Myometrial cell (primary cell): ENCODE measurements at places on chromosomes 3 and 15. TPM values are rescaled to one million over a fixed set of nuclear protein-coding genes. Genes with fewer than 3 reads are reported as not detected.

The ACSBG1 gene
- 0.58 TPM in 1 of 2 replicates, not detected in the other for total RNA-seq

The FGF12 gene
- total RNA-seq = under 0.01 TPM in 1 of 2 replicates, not detected in the other

The RTP4 gene
- 2.1 and 2.9 TPM in 2 replicates for total RNA-seq

The SLC24A5 gene
- not detected in 2 replicates for total RNA-seq

The EPHA3 gene
- 0.71 and 1.4 TPM in 2 replicates for total RNA-seq

The C15orf39 gene
- 10.1 and 10.8 TPM in 2 replicates for total RNA-seq

The CKMT1B gene
- total RNA-seq = not detected in 2 replicates

The LIPH gene
- total RNA-seq = under 0.01 and 0.53 TPM in 2 replicates

The MST1 gene
- 3.7 and 4.8 TPM in 2 replicates for total RNA-seq

The GOLGA8J gene
- not detected in 2 replicates for total RNA-seq

The MAPKAPK3 gene
- total RNA-seq = 17.0 and 21.4 TPM in 2 replicates

The STXBP5L gene
- not detected in 2 replicates for total RNA-seq

The CD276 gene
- 173 and 182 TPM in 2 replicates for total RNA-seq

The MUSTN1 gene
- not detected in 2 replicates for total RNA-seq

The VEPH1 gene
- total RNA-seq = 91.1 and 92.5 TPM in 2 replicates

The SPINT1 gene
- total RNA-seq = 8.4 and 9.0 TPM in 2 replicates

The ITIH1 gene
- not detected in 2 replicates for total RNA-seq

The GAP43 gene
- total RNA-seq = not detected in 2 replicates

The CP gene
- total RNA-seq = under 0.01 TPM in 1 of 2 replicates, not detected in the other

The MOBP gene
- not detected in 2 replicates for total RNA-seq

The TMC3 gene
- total RNA-seq = not detected in 2 replicates

The AP2M1 gene
- 603 and 645 TPM in 2 replicates for total RNA-seq

The GHSR gene
- not detected in 2 replicates for total RNA-seq

The ROBO1 gene
- 20.5 and 34.9 TPM in 2 replicates for total RNA-seq

The ZKSCAN7 gene
- total RNA-seq = 4.9 and 5.7 TPM in 2 replicates

The NEK10 gene
- total RNA-seq = 0.29 and 6.7 TPM in 2 replicates

The POLG gene
- total RNA-seq = 83.1 and 111 TPM in 2 replicates

The SHC4 gene
- 1.9 and 2.9 TPM in 2 replicates for total RNA-seq

The OIP5 gene
- 15.2 and 23.1 TPM in 2 replicates for total RNA-seq

The FEZF2 gene
- not detected in 2 replicates for total RNA-seq

The TIMP4 gene
- 12.9 and 21.3 TPM in 2 replicates for total RNA-seq

The SRGAP3 gene
- 4.6 and 5.8 TPM in 2 replicates for total RNA-seq

The CLRN1 gene
- not detected in 2 replicates for total RNA-seq

The SLC28A2 gene
- total RNA-seq = not detected in 2 replicates

The XYLB gene
- total RNA-seq = 2.0 and 3.2 TPM in 2 replicates

The GOLGA8N gene
- 0.71 and 2.3 TPM in 2 replicates for total RNA-seq

The SLC51A gene
- total RNA-seq = not detected in 2 replicates

The TAGLN3 gene
- total RNA-seq = 2.7 and 5.5 TPM in 2 replicates

The SERPINI2 gene
- not detected in 2 replicates for total RNA-seq

The ADCY5 gene
- 0.53 TPM in 1 of 2 replicates, not detected in the other for total RNA-seq

The GPR87 gene
- 1.9 and 3.2 TPM in 2 replicates for total RNA-seq

The KAT2B gene
- total RNA-seq = 3.5 and 6.4 TPM in 2 replicates

The BFSP2 gene
- not detected in 2 replicates for total RNA-seq

The GRK7 gene
- total RNA-seq = under 0.01 TPM in 1 of 2 replicates, not detected in the other

The P2RY14 gene
- total RNA-seq = not detected in 2 replicates

The SLC6A1 gene
- not detected in 2 replicates for total RNA-seq

The UACA gene
- total RNA-seq = 108 and 136 TPM in 2 replicates

The WDR93 gene
- total RNA-seq = 1.2 TPM in 1 of 2 replicates, not detected in the other

The KIF7 gene
- 12.8 and 13.0 TPM in 2 replicates for total RNA-seq

The CASR gene
- not detected in 2 replicates for total RNA-seq
